NCI-H1417 treated with DMSO at 0.1 percent for 48 hours (cell line): ENCODE measurements at places on chromosomes 7 and 10.

- no peak for DNase-seq
Measured at GRCh38 chr7:103859709-103860108, 129.7 kb downstream of the RELN start.

DNA sequence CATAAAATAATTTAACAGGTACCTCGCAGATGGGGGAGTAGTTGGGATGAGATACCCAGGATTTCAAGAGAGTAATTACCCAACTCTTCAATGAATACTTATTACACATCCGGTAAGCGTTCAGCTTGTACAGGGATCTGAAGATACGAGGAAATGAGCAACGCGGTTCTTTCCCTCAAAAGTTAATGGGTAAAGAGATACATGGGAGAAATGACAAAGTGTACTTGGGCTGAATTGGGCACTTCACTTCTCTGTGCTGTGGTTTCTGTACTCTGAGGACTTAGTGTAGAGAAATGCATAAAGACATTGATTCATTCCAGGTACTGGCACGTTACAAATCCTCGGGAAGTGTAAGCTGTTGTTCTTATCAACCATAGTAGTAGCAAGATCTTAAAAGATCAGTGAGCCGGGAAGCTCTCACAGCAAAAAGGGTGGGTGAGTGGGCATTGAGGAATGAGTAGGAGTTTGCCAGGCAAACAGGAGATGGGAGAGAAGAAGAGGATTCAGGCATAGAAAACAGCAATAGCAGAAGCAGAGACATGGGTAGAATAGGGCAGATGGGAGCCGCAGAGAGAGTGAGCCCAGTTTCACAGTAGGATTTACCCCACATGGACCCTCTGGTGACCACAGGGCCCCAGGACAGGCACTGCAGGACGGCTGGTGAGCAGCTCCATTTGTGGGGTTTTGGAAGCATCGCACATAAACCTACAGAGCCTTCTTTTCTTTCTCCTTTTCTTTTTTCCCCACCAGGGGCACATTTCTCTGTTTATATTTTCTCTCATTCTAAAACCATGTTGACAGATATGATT is 304.3 kb upstream of the PITRM1 start:
- no peak for DNase-seq

- no peak for DNase-seq
Measured at GRCh38 chr7:1912593-1913465, 242.8 kb downstream of the ELFN1 start.

GRCh38 chr7:112550468-112551060 is 69.8 kb downstream of the LSMEM1 start:
- DNase-seq = no peak

- no peak for DNase-seq
Measured at GRCh38 chr7:37947941-37948210, 27.4 kb downstream of the EPDR1 start.

- DNase-seq = peak; percentile 12
Measured at GRCh38 chr10:12638103-12638502, 288.8 kb downstream of the CAMK1D start.

DNA sequence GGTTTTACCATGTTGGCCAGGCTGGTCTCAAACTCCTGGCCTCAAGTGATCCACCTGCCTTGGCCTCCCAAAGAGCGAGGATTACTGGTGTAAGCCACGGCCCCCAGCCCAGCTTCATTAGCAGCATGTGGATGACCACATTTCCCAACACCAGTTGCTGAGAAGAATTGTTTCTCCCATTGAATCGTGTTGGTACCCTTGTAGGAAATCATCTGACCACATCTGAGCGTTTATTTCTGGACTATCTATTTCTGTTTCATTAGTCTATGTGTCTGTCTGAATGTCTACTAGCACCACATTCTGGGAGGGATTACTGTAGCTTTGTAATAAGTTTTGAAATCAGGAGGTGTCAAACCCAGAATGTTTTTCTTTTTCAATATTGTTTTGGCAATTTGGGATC is 89.6 kb downstream of the LCOR start:
- no peak for DNase-seq

GRCh38 chr10:78491812-78492211 is 458.1 kb downstream of the RPS24 start:
- DNase-seq = no peak

- DNase-seq = no peak
Measured at GRCh38 chr10:51724038-51724437, 24.6 kb upstream of the CSTF2T start.

DNA sequence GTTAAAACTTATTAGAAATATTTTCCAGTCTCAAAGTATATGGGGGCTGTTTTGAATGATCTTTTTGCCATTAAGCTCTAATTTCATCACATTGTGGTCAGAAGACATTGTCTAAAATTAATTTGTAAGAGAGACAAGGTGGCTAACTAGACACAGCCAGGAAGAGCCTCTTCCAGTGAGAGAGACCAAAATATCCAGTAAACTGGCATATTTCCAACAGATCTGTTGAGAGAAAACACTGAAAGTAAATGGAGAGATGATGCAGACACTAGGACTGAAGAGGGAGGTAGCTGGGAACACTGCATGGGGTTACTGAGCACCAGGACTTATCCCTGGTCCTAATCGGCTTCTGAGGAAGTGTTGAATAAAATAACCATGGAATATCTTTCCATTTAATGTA is 101.5 kb upstream of the TAS2R16 start:
- no peak for DNase-seq

- DNase-seq = no peak
Measured at GRCh38 chr7:44325201-44325671, at the start of gene CAMK2B. Gene CAMK2B (minus strand): TSS chr7:44325594. CDS start chr7:44325421, 173 bp downstream.

DNA sequence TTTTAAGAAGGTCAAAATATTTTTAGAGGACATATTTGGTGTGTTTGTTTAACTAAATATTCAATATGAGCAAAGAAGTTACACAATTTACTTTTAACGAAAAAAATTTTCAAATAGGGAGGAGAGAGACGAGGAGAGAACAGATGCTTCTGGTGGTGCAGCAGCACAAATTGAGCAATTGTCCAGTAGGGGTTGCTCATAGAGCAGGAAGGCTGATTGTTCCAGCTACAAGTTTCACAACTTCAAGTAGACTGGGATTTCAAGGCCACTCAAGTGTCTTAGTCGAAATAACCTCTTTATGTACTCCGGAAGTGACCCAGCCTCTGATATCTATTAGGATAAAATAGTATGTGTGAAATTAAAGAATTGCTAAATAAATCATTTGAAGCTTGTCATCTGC is 197.9 kb downstream of the HDAC9 start:
- DNase-seq = no peak

DNA sequence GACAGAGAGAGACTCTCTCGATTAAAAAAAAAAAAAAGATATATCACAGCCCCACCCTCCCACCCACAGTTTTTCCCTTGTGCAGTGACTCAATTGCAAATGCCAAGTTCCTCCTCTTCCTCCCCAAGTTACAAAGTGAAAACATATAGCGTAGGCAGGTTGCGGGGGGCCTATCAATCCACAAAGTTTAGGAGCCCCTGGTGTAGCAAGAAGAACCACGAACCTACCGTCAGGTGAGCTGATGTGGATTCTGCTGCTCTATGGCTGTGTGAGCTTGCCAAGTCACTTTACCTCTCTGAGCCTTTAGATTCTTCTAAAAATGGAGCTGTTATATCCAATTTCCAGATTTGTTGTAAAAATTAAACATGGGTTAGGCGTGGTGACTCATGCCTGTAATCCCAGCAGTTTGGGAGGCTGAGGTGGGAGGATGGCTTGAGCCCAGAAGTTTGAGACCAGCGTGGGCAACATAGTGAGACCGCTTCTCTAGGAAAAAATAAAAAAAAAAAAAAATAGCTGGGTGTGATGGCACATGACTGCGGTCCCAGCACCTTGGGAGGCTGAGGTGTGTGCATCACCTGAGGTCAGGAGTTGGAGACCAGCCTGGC is 8.2 kb upstream of the RHBDD2 start:
- no peak for DNase-seq

DNA sequence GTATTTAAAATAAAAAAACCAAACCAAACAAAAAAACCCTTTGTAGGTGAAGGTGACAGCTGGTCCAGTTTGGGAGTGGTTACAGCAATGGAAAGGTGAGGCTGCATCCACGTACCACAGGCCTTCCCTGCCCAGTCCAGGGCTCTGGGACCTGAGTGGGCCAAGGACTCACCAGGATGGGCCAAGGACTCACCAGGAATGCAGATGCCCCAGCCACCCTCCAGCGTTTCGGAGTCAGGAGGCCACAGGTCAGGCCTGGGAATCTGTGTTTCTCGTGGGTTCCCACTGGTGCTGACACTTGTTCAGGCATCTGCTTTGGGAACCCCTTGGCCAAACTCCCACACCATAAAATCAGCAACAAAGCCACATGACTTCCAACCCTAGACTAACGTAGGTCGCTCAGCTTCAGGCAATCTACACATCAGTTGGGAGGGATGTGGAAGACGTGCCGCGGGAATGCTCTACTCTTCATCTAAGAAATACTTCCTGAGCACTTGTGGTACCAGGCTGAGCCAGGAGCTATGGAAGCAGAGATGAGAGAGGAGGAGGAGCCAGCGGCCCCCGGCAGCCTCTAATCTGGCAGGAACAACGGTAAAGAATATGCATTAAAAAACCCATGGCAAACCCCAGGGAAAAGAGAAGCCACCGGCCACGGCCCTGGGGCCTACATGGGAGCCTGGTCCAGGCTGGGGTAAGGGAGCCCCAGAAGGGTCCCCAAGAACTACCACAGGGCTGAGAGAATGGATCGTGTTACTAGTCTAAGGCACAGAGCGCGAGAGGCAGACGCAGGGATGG is 473.4 kb downstream of the PTPRN2 start:
- DNase-seq = no peak

DNA sequence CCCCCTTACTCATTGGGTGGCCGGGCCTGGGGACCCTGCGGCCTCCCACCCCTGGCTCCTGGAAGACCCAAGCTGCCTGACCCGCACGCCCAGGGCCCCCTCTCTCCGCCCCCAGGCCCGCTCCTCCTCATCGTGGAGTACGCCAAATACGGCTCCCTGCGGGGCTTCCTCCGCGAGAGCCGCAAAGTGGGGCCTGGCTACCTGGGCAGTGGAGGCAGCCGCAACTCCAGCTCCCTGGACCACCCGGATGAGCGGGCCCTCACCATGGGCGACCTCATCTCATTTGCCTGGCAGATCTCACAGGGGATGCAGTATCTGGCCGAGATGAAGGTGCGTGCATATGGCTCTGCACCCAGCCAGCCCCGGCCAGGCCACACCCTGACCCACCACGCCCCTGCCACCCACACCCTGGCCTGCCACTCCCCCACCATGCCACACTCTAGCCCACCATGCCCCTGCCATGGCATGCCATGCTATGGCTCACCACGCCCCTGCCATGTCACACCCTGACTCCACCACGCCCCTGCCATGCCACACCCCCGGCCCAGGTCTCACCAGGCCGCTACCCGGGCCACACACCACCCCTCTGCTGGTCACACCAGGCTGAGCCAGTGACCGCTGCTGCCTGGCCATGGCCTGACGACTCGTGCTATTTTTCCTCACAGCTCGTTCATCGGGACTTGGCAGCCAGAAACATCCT is 18.7 kb upstream of the CSGALNACT2 start:
- no peak for DNase-seq

GRCh38 chr10:73586583-73586984 is 4.6 kb downstream of the USP54 start:
- DNase-seq = no peak

DNA sequence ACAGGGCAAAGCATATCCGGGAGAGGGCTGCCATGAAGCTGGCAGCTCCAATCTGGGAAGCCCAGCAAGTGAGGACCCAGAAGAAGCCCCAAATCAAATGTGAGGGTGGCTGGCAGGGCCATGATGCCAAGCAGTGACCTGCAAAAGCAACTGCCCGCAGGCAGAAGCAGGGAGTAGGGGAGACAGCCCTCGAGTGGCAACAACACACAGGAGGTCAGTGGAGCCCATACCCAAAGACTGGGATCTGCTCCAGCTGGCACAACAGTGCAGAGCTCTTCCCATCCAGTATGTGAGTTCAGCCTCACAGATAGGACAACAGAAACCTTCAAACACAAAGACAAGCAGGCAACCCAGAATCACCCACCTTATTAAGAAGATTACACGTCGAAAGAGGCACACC is 45.0 kb downstream of the GRID1 start:
- DNase-seq = no peak

- no peak for DNase-seq
Measured at GRCh38 chr7:20793694-20794394, 7.2 kb upstream of the SP8 start.

DNA sequence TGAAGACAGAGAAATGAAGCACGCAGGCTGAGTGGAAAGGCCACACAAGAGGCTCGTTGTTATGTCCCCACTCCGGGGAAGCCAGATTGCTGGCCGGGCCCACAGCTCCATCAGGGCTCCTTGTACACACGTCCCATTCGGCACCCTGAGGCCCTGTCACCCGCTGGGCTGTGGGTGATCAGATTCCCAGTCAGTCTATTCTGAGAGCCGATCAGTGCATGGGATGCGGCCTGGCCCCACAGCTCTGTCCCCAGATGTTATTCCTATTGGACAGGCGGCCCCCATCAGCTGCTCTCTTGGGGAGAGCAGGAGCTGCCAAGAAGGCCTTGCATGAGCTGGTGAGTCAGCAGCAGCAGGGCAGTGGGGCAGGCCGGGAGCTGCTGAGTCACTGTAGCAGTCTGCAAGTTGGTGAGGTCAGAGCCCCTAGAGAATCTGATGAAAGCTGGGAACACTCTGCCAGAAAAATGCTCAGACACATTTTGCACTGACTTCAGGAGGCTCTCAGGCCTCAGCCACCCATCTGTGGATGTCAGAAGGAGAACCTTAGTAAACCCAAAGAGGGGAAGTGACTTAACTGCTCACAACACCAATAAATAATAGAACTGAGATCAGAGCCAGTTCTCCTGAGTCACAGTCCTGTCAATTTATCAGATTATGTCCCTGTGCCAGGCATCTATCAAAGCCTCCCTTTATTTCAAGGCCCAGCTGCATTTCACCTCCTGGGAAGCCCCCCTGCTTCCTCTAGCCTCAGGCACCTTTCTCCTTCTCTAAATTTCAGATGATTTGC is 9.4 kb upstream of the PSAP start:
- no peak for DNase-seq

- no peak for DNase-seq
Measured at GRCh38 chr7:131076032-131076431, 251.6 kb upstream of the MKLN1 start.

GRCh38 chr10:115059301-115059898 is 33.8 kb upstream of the ATRNL1 start:
- DNase-seq = no peak
